ENCODE measurements at places on chromosomes 2 and 18. TPM values are rescaled to one million over a fixed set of nuclear protein-coding genes. Genes with fewer than 3 reads are reported as not detected.

The TGFA gene
- not detected for total RNA-seq

The CYP27A1 gene
- total RNA-seq: 5.2 TPM

The STARD7 gene
- total RNA-seq: 138 TPM

The TNFRSF11A gene
- total RNA-seq: under 0.01 TPM

The M1AP gene
- not detected for total RNA-seq

The CCDC85A gene
- 2.8 TPM for total RNA-seq

The WDCP gene
- 18.6 TPM for total RNA-seq

The CFAP65 gene
- total RNA-seq: not detected

The ASXL3 gene
- under 0.01 TPM for total RNA-seq

The ZNF521 gene
- total RNA-seq: 44.7 TPM

The IWS1 gene
- 50.0 TPM for total RNA-seq

DNA sequence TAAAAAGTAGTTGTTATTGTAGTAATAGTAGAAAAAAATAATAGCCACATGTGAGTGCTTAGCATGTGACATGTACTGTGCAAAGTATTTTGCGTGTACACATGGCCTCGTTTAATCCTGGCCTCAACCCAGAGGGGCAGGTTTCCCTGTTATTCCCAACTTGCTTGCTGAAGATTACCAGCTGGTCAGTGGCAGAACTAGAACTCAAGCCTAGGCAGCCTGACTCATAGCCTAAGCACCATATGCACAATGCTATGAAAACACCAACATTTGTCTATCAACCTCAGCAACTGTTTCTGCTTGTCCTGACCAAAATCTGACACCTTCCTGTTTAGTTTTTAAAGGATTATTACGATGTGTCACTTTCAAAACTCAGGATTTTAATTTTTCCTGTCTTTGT is 234.9 kb upstream of the SMAD7 start:
- DNase-seq: peak; percentile 30

DNA sequence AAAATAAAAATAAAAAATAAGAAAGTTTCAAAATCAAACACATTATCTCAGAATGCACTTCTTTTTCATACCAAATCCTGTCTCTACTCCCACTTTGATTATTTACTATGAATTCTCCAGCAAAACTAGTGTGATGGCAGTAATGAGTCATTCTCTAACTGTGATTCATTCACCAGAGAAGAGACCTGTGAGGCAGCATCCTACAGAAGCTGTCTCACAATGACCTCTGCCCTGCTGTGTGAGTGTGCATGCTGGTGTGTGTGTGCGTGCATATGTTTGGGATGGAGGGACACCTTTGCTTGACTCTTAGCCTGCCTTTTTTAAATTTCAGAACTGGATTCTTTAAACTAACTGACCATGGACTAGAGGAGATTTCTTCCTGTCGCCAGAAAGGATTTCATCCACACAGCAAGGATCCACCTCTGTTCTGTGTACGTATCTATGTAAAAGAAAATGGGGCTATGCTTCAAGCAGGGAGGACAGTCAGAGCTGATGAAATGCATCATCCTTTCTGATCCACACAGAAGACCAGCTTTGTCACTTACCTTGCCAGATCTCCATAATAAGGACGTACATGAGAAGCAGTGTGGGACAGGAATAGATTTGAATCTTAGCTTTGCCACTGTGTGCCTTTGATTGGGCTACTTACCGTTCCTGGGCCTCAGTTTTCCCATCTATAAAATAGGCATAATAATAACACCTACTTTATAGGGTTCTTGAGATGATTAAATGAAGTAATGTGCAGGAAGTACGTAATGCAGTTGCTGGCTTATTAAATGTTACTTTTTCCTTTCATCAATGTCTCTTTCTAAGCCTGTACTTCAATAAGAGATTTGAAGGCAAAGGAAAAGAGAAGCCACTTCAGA is 31.2 kb downstream of the STAMBP start:
- peak; percentile 97 for DNase-seq

- no peak for DNase-seq
These were observed 7.0 kb downstream of the CHCHD5 start for GRCh38 chr2:112591413-112591812.

- no peak for DNase-seq
These were observed 572.9 kb upstream of the SLC8A1 start for GRCh38 chr2:41024816-41025215.

GRCh38 chr2:169462896-169463695 is 16.2 kb upstream of the BBS5 start:
- DNase-seq: peak; percentile 89

- peak; percentile 75 for DNase-seq
These were observed 99.7 kb downstream of the ICA1L start for GRCh38 chr2:202771741-202772460.

DNA sequence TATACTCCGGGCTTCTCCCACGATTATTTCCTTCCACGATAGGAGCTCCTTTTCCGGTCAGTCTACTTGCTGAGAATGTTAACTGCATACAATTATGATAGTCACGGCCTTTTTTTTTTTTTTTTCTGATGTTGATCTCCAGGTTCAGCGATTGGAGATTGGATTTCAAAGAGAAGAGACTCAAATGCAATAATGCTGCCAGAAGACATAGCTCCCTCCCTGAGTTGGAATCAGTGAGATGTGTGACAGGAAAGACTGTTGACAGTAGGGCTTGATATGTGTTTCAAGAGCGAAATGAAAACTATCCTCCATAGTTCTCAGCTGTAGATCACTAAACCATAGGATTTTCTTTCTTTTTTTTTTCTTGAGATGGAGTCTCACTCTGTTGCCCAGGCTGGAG is 47.0 kb downstream of the NPPC start:
- DNase-seq: no peak

DNA sequence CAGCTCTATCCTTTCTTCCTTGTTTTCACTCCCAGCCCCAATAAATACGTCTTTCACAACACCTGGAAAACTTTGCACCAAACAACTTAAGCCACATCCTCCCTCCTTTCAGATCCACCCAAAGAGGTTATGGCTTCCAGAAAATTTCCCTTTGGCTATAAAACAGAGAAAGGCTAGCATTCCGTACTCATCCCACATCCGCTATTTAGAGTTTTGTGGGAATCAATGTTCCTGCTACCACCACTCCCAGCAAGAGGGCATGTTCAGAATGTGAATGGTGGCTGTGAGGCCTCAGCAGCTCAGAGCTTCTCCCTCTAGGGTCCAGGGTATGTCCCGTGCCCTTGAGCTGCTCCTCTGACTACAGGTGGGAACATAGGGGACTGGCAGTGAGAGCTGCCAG is 214.6 kb downstream of the NCK2 start:
- DNase-seq: no peak

Measured in IMR-90 (cell line).